ENCODE measurements at places on chromosomes 11 and 22.

GRCh38 chr11:113159988-113160807 is 154.2 kb upstream of the TTC12 start:
- no peak for DNase-seq

DNA sequence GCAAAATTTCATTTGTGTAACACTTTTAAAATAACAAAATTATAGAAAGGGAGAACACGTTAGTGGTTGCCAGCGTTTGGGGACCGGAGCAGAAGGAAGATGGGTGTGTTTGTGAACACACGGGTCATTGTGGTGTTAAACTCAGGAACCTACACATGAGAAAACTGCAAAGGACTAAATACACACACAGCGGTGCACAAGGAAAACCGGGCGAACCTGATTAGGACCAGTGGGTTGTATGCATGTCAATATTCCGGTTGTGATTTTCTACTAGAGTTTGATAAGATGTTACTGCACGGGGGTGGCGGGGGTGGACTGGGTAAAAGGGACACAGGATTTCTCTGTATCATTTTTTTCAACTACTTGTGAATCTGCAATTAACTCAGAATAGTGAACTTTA is 351.2 kb downstream of the OPCML start:
- no peak for DNase-seq

DNA sequence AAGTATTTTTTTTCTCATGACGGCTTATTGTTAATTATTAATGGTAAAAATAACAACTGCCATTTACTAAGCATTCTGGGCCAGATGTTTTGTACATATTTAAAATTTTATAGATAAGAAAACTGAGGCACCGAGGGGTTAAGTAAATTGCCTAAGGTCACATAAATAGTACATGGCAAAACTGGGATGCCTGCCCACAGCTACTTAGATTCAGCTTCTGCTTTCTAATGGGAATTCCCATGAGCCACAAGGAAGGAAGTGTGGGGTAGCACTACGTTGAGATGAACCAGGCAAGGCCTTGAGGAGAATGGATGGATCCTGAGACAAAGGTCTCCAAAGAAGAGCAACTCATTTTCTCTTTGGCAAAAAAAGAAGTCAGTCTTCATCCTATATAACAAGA is 11.9 kb upstream of the PHF21A start:
- DNase-seq: no peak

DNA sequence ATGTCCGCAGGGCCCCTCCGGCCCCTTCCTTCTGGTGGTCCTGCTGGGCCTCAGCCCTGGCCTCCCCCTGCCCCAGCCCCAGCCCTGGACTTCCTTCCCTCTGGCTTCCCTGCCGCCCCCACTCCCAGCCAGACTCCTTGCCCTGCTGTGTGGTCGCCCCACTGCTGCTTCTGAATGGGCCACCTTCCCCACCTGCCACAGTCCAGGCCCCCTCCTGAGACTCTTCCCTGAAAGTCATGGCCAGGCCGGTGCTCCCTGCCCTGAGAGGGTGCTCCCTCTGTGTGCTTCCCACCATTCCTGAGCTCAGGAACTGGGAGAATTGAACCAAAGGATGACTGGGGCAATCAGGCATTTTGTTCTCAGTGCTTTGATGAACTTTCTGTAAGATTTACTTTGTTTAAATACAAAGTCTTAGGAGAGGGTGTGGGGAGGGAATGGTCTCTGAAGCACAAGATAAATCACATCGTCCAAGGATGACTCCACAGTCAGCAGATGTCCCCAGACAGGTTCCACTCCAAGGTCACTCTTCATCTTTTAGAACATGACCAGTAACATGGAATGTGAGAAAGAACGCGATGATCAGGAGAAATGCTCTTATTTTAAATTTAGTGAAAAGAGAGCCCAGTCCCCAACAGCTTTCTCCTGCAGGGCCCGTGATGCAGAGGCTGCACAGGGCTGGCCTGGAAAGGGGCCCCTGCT is 774 bp downstream of the APOBEC3D start:
- peak; percentile 16 for DNase-seq

GRCh38 chr11:122524898-122525297 is 130.6 kb upstream of the UBASH3B start:
- DNase-seq: no peak

GRCh38 chr22:22910272-22911240 is 22.9 kb downstream of the IGLL5 start:
- DNase-seq: no peak

GRCh38 chr11:34240150-34240494 is 117.7 kb downstream of the ABTB2 start:
- DNase-seq: no peak

DNA sequence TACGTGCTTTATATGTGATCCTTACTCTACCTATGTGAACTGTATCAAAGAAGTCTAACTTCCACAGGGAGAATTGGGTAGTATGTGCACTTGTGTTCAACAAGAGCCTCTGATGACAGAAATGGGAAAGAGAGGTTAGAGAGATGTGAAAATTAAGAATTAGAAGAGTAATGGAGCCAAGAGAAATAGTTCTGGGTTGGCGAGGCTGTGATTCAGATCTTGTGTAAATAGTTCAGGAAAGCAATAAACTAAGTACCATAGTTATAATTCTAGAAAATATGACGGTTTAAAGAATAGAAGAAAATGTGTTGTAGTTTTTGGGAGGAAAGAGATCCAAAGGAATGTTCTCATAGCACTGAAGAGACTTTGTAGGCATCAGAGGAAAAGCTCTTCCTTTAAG is 112.4 kb downstream of the ARHGAP42 start:
- no peak for DNase-seq

GRCh38 chr22:40006641-40007040 is 11.9 kb downstream of the FAM83F start:
- DNase-seq: no peak
